CD4-positive, alpha-beta T cell treated with Interferon alpha-2 for 1 hour (primary cell): ENCODE measurements at places on chromosomes 1 and 21.

GRCh38 chr21:30839304-30839703, 9.7 kb upstream of the KRTAP7-1 start:
- no peak for DNase-seq

- no peak for DNase-seq
These were observed 6.6 kb downstream of the CMPK1 start for GRCh38 chr1:47340227-47340626.

GRCh38 chr1:21295002-21295401, 4.7 kb upstream of the ECE1 start:
- DNase-seq, result peak; percentile 62

DNA sequence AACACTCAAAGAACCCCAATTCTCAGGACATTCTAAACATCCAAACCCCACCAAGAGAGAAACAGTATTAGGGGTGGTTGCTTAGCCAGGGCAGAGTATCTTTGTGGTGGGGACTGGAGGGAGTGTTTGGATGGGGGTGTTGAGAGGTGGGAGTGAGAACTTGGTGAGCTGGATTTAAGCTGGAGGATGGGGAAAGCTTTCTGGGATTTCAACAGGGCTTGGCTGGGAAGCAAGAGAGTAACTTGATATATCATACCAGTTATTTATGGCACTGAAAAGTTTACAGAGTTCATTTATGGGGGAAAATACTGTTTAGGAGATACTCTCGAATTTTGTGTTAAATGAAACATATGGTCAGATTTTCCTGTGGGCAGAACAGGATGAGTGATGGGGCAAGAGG, 6.8 kb upstream of the CNIH3 start:
- DNase-seq, result no peak

DNA sequence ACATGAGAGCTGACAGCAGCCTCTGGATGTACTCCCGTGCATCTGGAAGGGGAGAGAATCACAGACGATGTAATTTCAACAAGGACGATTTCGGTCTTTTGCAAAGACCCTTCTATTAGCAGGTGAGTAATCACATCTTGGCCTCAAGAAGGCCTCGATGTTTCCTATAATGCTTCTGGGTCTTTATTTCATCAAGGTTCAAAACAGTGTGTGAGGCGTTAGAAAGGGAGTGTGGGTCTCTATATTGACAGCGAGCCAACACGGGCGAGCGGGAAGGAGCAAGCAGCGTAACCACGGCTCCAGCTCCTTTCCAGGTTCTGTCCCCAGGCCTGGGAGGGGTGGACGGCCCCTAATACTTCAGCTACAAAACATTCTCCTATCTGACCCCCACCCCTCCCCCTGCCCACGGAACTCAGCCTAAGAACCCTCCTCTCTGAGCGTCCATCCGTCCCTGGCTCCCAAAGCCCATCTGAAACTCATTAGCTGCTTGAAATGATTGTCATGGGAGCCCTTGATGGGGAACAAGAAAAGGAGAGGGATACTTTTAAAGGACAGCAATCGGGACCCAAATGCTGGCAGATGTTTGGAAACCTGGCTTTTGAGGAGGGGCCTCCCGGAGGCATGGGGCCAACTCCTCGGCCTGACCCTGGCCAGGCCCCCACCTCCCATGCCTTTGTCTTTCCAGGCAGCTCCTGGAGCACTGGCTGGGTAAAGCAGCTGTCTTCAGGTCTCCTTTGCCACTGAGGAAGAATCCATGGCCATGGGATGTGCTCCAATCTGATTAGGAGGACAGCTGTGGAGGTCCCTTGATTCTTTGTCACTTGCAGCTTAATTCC, 250.8 kb downstream of the FOXD2 start:
- no peak for DNase-seq

- no peak for DNase-seq
These were observed 313.1 kb downstream of the TGFB2 start for GRCh38 chr1:218658269-218658668.

DNA sequence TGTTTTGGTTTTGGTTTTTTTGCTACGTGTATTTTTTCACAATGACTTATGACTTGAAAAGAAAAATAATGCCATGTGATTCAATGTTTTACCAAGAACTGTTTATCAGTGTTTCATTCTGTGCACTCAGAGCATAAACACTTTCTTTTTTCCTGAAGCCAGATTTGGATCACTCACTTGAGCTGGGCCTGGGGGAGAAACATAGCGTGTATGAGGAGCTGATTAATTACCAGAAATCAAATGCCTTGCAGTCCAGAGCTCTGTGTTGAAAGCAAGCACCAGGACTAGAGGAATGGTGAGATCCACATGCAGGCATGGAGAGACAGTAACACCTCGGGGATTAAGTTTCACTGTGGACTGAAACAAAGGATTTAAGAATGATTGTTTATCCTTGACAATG, 642.1 kb upstream of the ADGRL2 start:
- DNase-seq, result no peak

GRCh38 chr1:205258719-205259118, 31.0 kb downstream of the TMCC2 start:
- DNase-seq, result no peak

DNA sequence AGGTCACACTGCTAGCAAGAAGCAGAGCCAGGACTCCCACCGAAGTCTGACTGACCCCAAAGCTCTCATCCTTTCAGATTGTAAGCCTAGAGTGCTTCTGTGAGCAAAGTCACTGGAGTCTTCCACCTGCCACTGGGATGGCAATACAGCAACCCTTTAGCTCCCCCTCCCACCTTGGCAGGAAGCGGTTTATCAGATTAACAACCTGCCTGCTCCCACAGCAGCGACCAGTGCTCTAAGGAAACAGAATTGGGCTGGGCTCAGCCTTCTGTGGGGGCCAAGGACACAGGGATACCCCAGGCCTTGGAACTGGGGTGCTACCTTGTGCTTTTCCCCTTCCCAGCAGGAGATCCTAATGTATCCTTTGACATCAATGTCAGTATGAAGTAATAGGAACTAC, 76.0 kb downstream of the GFI1 start:
- peak; percentile 5 for DNase-seq

DNA sequence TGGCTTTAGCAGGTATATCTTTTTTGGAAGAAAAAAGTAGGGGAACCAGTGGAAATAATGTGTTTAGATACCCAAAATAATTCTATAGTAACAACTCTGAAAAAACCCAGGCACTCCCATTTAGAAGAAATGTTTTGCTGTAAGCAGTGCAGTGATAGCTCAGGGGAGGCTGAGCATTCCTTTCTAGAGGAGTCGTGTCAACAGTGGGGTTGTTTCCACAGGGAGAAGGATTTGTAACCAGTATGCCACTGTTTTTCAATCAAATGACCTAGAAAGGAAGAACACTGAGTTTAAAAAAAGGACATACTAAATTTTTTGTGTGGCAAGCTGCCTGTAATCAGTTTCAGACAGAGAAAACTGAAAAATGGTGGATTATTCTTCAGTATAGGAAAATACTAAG, 2.4 kb downstream of the PGD start:
- DNase-seq, result no peak

GRCh38 chr1:107362468-107363140, 221.8 kb downstream of the NTNG1 start:
- DNase-seq, result no peak

DNA sequence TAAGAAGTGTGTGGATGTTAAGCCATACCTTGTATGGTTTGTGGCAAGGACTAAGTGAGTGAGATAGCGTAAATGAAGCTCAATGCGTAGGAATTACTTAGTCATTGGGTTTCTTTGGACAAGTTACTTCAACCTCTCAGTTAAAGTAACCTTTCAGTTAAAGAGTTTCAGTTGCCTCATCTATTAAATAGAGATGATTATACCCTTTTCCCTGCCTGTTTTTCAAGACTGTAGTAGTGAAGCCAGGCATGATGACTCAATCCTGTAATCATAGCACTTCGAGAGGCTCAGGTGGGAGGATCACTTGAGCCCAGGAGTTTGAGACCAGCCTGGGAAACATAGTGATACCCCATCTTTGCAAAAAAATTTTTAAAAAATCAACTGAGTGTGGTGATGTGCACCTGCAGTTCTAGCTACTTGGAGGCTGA, 6.3 kb downstream of the ZMPSTE24 start:
- DNase-seq, result no peak

GRCh38 chr1:44592208-44593145, 81.8 kb downstream of the TMEM53 start:
- no peak for DNase-seq

DNA sequence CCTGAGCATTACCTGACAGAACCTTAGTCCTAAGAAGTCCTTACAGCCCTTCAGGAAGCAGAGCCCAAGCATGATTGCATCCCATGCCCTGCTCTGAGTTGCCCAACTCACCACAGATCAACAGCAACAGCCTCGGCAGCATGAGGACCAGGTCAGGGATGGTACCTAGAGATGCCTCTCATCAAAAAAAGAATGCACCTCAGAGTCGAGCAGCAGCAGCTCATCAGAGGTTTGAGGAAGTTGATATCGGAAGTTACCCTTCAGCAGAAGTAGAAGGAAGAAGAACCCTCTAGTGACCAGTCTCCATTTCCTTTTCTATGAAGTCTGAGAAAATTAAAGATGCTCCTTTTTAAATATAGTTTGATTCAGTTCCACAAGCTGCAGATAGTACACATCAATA, at the start of gene FCRL1:
Gene FCRL1, minus strand, starts transcription at position 225 of the 400 bp plus-strand sequence. Its CDS starts 83 bp downstream, at position 142.
- no peak for DNase-seq

DNA sequence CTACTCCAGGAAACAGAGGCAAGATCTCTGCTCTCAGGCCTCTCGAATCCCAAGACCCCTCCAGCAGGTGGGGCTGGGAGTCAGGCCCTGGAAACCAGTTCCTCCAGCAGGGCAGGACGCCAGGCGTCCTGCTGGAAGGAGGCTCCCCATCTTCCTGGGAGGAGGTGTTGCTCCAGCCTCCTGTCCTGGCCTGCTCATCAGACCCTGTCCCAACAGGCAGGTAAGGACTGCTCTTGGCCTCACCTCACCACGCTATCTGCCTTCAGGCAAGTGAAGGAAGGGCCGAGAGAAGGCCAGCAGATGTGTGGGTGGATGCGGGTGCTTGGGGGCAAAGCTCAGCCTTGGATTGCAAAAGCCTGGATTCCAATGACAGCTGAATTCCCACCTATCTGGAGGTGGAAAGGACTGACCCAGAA, 82.9 kb downstream of the SSBP3 start:
- DNase-seq, result no peak

- no peak for DNase-seq
These were observed 92.0 kb downstream of the VWA5B1 start for GRCh38 chr1:20382711-20383110.

DNA sequence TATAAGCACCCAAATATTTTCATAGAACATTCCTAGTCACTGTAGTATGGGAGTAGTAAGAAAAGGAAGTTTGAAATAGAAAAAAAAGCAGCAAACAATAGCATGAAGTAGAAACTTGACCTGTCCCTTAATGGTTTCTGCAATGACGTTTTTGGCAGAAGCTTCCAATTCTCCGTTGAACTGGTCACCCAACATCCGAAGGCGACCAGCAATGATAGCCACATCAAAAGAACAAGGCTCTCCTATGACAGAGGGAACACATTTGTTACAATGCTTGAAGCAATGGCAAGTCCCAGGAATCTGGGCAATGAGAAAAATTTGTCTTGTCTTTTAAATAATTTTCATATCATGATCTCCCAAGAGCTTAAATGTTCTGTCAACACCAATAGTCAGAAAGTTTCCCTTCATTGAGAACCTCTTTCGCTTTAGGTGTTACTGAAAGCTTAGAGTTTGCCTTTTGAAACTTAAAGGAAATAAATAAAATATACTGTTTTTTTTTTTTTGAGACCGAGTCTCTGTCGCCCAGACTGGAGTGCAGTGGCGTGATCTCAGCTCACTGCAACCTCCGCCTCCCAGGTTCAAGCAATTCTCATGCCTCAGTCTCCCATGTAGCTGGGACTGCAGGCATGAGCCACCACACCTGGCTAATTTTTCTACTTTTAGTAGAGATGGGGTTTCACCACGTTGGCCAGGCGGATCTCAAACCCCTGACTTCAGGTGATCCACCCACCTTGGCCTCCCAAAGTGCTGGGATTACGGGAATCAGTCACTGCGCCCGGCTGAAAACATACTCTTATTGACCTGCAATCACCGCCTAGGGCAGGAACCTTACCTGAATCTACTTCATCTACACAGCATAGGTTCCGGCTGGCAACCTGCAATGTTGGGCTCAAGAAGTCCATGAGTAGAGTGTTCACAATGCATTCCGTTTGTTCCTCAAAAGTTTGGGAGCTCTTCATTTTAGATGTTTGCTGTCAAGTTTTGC, 672 bp downstream of the BCL2L15 start:
- no peak for DNase-seq

DNA sequence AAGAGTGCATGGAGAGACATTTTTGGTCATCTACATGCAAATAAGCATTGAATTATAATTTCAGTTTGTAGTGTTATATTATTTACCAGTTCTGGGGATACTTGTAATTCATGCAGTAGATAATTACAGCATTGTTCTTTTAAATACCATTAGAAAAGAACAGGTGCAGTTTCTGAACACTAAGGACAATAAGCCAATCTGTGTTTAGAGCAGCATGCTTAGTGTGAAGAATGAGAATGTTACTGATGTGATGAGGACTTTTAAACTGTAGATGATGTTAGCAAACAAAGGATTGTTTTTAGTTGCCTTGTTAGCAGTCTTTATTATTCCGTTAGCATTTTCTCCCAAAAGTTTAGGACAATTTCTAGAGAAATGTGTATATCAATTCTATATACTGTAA, 348.3 kb downstream of the BRINP3 start:
- DNase-seq, result no peak
